Panc1 (cell line): ENCODE measurements at places on chromosomes 16 and 17.

GRCh38 chr16:1953734-1954133 lies 755 bp downstream of the RPL3L start:
- no peak for DNase-seq

DNA sequence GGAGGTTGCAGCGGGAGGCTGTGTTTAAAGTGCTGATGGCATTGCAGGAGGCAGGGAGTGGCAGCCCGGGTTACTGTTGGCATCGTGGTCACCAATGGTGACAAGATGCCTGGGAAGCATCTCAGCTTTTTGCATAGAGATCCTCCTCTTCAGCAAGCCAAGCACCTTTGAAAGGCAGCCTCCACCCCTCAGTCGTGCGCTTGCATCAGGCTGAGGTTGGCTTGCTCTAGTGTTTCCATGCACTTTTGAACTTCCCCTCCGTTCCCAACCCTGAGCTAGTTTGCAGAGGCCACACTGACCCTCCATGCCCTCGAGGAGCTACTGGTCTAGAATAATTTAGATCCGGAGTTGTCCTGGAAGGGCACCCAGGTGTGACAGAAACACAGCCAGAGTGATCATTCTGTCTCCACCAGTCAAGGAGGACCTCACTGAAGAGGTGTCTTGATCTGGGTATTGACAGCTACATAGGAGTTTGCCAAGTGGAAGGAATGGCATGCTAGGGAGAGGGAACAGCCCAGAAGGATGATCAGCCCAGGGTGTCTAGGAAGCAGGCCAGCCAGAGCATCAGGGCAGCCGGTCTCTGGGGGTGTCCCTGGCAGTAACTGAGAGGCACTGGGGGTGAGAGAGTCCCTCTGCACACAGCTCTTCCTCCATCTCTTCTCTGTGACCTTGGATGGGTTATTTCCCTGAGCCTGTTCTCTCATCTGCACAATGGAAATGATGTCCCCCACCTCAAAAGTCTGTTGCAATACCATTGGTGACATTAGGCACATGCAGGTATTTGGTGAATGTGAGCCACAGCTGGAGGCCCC lies 7.7 kb downstream of the BEAN1 start:
- DNase-seq: no peak

DNA sequence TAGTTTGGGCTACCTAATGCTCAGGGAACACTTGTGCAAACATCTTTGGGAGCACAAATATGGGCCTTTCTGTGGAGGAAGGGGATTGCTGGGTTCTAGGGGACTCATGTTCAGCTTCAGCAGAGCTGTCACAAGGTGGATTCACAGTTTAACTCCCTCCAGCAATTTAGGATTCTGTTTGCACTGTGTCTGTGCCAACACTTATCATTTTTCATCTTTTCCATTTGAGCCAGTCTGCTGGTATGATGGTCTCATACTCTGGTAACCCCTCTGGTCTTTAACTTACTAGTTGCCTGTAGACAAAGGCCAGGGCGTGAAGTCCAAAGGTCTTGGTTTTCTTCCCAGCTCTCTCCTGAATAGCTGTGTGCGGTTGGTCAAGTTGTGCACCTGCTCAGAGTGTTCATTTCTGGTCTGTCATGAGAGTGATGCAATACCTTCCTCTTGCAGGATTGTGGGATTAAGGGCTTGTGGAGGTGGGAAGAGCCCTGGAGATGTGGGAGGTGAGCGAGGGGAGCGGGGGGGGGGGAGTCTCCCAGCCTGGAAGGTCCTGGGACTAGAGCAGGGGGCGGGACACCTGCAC lies 152.6 kb downstream of the CMIP start:
- no peak for DNase-seq

- no peak for DNase-seq
Measured at GRCh38 chr17:40445751-40446468, 2.7 kb downstream of the IGFBP4 start.

- DNase-seq: no peak
Measured at GRCh38 chr16:69179328-69180010, 7.5 kb upstream of the SNTB2 start.

DNA sequence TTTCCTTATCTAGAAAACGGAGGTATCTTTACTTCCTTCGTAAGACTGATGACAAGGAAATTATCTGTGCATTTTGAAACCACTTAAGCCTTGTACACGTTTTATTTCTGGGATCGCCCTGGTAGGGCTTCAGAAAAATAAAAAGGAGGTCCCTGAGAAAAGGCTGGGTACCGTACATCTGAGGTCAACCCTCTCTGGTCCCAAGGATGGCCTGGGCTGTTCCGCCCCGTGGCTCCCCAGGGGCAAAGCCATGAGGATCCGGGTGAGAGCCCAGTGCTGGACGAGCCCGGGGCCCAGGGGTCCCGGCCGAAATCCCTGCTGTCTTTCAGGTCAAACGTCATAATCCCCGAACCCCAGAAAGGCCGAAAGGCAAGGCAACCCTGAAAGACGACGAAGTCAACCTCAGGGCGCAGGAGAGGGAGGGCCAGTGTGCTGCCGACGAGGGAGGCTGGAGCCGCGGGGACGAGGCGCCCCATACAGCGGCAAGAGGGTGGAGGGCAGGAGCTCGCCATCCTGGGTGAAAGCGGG lies 656 bp upstream of the FUS start:
- no peak for DNase-seq

DNA sequence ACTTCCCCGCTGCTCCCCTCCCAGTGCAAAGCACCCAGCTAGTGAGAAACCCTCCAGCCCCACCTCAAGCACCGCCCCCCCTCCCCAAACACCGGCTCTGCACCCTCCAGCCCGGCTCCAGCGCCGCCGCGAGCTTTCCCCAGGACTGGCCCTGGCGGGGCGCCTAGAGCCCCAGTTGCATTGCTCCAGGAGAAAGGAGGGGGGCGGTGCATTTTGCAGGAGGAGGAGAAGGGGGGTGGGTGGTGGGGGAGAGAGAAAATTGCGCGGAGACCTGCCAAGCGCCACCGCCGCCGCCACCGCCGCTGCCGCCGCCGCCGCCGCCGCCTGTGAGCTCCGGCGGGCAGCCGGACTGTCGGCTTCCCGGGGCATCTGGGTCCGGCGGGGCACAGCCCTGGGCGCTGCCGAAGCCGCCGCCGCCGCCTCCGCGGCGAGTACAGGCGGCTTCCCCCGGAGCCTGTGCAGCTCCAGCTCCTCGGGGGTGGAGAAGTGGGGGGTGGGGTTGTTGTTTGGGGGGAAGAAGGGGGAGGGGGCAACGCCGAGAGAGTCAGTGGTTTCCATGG lies 333 bp upstream of the NOG start:
- DNase-seq: no peak

GRCh38 chr17:4261452-4261851 lies 2.3 kb downstream of the ANKFY1 start:
- no peak for DNase-seq

- no peak for DNase-seq
Measured at GRCh38 chr17:45021607-45022287, 29.7 kb downstream of the DCAKD start.

GRCh38 chr16:66406534-66407221 lies 20.4 kb upstream of the BEAN1 start:
- peak; percentile 18 for DNase-seq

DNA sequence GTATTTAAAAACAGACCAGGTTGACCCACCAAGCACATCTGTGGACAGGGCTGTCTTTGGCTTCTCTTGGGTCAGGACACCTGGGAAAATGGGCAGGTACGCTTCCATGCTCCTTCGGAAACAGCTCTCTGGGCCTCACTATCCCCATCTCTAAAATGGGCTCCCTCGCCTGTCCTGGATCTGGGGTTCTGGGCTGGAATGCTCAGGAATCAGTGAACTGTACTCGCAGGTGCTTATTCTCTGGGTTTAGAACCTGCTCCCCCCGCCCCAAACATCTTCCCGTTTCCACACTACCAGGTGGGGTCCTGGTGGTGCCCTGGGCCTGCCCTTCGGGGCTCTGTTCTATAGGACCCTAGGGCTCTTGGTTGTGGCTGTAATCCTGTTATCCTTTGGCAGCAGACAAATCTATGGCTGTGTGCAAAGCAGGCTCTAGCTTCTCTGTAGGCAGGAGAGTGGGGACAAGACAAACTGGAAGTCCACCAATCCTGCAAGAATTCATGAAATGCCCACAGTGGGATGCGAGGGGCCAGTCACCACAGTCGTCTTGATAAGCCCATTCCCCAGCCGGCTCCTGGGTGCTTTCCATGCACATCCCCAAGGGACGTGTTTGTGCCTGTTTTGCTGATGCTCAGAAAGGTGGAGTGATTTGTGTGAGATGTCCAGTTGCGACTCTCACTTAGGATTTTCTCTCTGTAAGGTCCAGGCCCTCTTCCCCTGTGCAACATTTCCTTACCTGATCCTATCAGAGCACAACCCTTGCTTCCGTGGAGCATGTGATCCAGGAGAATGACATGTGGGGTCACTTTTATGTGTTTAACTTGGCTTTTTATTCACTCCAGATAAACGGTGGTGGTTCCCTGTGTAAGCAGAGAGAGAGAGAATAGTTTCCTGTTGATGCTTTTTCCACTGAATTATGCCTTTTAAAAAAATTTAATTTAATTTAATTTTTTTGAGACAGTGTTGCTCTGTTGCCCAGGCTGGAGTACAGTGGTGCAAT lies 37.2 kb downstream of the HAPSTR1 start:
- DNase-seq: no peak

- DNase-seq: no peak
Measured at GRCh38 chr16:14095883-14096551, 24.9 kb downstream of the MRTFB start.

DNA sequence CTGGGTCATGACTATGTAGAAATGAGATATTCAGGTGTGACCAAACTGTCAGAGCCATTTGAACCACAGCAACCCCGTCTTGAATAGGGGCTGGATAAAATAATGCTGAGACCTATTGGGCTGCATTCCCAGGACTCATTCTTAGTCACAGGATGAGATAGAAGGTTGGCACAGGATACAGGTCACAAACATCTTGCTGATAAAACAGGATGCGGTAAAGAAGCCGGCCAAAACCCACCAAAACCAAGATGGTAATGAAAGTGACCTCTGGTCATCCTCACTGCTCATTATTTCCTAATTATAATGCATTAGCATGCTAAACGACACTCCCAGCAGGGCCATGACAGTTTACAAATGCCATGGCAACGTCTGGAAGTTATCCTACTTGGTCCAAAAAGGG lies 545.5 kb downstream of the TMEM114 start:
- DNase-seq: no peak

DNA sequence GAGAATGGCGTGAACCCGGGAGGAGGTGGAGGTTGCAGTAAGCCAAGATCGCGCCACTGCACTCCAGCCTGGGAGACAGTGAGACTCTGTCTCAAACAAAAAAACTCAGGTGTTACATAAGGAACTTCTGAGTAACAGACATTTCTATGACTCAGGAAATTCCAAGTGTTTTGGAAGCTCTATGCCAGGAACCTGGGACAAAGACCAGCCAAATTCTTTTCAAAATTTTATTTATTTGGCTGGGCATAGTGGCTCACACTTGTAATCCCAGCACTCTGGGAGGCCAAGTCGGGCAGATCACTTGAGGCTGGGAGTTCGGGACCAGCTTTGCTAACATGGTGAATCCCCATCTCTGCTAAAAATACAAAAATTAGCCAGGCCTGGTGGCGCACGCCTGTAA lies 5.2 kb upstream of the SH2B1 start:
- DNase-seq: no peak

GRCh38 chr17:49703557-49704277 lies 4.0 kb downstream of the SLC35B1 start:
- DNase-seq: peak; percentile 18

- no peak for DNase-seq
Measured at GRCh38 chr16:11005611-11005975, 61.2 kb downstream of the CLEC16A start.

- DNase-seq: no peak
Measured at GRCh38 chr17:70365091-70365583, 195.8 kb downstream of the KCNJ2 start.

DNA sequence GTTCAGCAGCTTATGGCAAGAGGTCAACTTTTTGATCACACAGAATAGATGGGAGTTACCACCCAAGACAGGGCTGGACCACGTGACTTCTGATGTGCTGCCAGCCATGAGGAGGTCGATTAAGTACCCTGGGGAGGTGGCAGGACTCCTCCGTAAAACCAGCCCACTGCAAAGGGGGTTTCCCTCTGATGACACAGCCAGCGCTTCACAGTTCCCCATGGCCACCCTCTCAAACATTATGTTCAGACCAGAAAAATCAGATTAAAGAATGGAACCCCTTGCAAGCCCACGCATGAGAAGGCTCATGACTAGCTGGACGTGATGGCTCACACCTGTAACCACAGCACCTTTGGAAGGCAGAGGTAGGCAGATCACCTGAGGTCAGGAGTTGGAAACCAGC lies 222.9 kb downstream of the CPPED1 start:
- DNase-seq: no peak

DNA sequence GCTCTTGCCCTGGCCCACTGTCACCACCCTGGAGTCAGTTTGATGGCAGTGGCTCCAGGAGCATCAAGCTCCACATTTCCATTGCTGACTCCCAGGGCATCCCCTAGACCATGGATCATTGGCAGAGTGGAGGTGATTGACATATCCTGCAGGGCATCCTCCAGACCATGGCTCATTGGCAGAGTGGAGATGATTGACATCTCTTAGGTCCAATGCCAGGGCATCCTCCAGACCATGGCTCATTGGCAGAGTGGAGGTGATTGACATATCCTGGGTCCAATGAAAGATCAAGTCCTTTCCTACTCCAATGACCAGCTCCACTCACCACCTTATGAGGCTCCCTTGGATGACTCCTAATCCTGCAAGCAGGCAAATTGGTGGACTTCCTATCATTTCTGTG lies 174.3 kb upstream of the NLRP1 start:
- DNase-seq: no peak
